ENCODE measurements at places on chromosomes 5 and 9.

- DNase-seq: no peak
Observed at GRCh38 chr5:174311121-174311520, 265.6 kb downstream of the NSG2 start.

- DNase-seq: peak; percentile 23
Observed at GRCh38 chr5:59790376-59790775, 103.2 kb downstream of the PDE4D start.

DNA sequence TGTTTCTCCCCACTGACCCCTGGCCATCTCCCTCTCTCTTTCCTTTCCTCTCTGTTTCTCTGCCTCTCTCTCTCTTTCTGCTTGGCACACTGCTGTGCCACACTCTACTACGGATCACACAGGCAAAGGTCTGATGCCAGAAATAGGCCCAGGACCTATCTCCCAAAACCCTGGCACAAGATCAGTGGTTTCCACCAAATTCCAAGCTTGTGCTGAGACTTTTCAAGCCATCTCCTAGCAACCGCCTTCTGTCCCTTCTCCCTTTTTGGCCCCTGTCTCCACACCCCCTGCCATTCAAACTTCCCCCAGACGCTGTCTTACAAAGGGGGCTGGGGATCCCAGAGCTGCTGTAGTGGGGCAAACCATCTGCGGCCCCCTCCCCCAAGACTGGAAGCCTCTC is 38.5 kb upstream of the RARS1 start:
- no peak for DNase-seq

GRCh38 chr5:151738125-151738848 is 20.1 kb downstream of the ATOX1 start:
- DNase-seq: no peak

DNA sequence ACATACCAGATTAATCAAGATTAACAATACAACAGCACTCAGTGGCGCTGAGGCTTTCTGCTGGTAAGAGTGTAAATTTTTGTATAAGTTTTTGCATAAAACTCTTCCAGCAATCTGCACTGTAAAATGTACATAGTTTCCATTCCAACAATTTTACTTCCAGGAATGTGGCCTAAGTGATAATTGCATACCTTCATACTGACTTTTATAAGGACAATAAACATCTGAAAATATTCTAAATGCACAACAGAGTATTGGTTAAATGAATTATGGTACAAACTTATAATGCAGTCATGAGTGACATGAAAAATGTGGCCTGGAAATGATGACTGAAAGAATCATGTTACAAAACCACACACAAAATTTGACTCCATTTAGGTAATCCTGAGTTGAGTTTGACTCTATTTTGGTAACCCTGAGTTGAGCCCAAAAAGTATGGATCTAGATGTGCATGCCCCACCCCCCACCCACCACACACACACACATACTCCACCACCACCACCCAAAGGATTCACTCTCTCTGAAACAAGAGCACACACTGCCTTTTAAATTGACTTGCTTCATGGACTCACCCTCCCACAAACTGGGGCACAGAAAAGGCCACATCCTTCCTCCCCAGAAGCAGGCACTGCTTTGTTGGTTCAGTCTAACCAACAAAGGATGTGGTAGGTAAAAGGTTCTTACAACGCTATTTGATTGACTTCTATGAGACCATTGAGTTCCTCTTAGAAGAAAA is 137.6 kb downstream of the SUSD1 start:
- peak; percentile 71 for DNase-seq

DNA sequence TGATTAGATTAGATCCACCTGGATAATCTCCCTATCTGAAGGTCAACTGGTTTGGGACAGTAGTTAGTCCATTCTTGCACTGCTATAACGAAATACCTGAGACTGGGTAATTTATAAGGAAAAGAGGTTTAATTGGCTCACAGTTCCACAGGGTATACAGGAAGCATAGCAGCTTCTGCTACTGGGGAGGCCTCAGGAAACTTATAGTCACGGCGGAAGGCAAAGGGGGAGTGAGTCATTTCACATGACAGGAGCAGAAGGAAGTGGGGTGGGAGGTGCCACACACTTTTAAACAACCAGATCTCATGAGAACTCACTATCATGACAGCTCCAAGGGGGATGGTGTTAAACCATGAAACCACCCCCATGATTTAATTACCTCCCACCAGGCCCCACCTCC is 9.9 kb downstream of the C9orf40 start:
- DNase-seq: no peak

DNA sequence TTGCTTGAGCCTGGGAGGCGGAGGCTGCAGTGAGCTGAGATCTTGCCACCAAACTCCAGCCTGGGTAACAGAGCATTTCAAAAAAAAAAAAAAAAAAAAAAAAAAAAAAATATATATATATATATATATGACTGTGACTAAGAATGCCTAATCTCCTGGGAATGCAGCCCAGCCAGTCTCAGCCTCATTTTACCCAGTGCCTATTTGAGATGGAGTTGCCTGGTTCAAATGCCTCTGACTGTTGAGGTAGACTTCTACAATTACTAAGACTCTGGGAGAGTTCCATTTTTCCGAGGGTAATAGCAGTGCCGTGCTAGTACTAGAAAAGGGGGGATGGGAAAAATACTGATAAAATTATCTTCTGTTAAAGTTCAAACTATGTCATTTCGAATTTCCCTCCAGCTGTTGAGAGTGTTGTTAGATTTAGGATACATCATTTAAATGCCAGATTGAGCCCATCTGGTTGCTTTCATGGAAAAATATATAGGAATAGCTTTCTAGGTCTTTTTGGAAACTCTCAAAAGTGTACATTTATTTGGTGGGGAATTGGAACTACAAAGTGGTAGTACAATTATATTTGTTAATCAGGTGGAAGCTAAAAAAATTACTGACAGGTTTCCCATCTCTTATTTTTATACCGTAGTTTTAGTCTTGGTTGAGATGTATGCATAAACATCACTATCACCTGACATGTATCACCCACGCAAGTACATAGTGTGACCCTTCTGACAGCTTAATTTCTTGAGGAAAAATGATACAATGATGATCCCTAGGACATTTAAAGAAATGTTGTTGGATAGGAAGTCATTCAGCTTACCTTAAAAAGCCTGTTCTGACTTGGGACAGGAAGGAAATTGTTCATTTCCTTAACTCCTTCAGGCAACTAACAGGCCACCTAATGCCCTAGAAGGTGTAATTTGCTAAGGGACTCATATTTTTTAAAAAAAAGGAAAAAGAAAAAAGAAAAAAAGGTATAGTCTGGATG is 214.9 kb downstream of the ADAMTSL1 start:
- no peak for DNase-seq

DNA sequence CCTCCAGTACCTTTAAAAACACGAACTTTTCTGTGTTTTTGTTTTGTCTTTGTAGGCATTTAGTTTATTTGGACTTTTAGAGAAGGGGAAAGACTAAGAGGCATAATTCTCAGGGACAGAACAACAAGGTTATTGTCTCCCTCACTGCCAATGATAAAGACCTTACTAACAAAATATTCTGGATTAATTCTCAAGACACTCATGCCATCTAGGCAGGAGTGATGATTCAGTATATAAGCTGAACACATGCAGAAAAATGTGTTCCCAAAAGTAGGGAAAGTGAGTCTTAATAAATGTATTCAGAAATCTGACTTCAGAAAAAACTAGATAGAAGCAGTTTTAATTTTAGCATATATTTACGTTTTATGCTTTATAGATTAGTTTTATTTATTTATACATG is 17.4 kb upstream of the ASPN start:
- DNase-seq: no peak

DNA sequence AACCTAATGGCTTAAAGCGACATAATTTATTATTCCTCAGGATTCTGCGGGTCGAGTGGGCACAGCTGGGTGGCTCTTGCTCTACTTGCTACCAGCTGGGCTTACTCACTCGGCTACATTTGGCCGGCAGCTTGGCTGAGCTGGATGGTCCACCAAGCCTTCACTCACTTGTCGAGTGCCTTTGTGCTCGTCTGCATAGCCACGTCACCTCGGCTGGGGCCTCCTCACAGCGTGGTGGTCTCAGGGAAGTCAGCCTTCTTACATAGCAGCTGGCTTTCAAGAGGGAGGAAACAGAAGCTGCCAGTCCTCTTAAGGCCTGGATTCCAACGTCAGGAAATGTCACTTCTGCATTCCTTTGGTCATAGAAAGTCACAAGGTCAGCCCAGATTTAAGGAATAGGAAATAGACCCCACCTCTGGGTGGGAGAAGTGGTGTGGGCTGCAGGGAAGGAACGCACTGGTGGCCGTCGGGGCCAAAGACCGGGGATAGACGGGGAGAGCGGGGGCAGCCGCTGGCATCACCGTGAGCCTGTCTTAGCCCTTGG is 75.1 kb upstream of the RUFY1 start:
- DNase-seq: no peak

- no peak for DNase-seq
Observed at GRCh38 chr5:173010021-173010420, 26.4 kb downstream of the ATP6V0E1 start.
